ENCODE measurements at places on chromosomes 2 and 18.
A peak's percentile ranks its signal among the peaks of the same experiment; 100 is the strongest.

DNA sequence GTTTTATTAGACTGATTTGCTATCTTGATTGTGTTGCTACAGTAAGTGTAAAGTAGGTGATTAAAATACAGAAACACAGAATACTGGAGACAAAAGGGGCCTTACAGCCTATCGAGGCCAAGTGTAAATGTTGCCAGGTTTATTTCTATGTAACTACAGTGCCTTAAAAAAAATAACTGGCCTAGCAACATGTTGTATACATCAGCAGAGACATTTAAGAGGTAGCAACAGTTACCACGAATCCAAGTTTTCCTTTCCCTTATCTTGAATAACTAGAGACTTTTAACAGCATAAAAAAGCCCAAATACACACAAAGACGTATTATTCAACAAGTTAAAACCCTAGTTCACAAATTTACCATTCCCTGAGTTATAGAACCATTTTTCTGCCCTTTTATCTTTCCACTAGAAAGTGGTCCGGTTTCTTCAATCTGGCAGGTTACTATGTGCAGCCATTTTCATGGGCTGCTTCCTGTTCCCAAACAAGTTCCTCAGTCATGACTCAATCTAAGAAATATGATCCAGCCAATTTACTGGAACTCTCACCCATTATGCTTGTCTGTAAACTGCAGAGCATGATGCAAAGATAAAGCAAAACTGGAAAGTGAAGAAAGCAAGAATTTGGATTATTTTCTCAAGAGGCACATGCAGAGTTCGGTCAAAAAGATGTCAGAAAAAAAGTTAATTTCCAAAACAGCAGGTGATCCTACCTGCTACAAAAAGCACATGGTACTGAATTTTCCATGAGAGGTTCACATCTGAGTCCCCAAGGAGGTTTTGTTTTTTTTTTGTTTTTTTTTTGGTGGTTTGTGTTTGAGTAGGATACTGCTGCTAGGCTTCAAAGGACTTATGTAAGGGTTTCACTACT lies 22.2 kb downstream of the NFE2L2 start:
- peak; percentile 49 for DNase-seq

- no peak for DNase-seq
Measured at GRCh38 chr2:190802626-190803209, 77.9 kb upstream of the GLS start.

DNA sequence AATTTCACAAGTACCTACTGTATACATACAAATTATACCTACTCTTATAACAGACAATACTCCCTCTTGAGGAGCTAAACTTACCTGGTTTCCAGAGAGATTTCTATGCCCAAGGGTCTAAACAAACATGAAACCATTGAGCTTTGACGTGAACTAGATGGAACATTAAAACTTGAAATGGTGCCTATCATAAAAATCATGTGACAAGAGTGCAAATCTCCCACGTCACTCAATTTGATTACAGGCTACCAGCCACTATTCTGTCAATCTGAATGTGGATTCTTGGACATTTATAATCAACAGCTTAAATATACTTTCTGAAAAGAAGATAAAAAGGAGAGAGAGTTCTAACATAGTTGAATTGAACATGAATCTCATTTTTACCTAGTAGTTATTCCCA lies 297.1 kb upstream of the SESTD1 start:
- DNase-seq = no peak

GRCh38 chr2:43003702-43004101 lies 211.3 kb upstream of the HAAO start:
- DNase-seq = no peak

GRCh38 chr2:197838579-197838978 lies 34.2 kb downstream of the PLCL1 start:
- DNase-seq = no peak

DNA sequence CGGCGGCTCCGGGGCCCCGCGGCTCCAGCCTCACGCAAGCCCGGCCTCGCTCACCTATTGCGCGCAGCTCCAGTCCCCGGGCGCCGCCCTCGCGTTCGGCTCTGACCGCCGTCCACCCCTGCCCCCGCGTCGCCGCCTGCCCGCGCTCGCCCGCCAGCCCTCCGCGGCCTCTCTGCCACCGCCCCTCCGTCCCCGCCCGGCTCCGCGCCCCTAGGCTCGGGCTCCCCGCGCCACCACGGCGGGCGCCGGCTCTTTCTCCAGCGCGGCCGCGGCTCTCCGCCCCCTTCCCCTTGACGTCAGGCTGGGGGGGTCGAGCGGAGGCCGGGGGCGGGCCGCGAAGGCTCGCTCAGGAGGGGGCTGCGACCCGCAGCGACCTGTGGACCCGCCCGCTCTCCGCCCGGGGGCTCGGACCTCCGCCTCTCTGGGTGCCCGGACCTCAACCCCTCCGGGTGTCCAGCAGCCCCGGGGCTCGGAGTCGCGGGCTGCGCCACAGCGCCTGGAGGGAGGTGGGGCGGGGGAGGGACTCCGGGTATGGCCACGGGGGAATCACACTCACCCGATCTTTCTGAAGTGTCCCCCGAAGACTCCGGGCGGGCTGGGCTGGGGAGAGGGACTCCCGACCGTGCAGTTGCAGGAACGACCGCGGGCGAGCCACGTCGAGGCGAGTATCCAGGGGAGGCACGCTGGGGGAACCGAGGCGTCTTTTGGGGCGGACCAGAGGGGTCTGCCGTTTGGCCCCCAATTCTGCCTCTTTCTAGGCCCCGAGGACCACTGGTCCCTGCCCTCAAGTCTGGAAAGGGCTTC lies at the start of gene SEMA4C:
Gene SEMA4C (minus strand): TSS at position 259 of the 804 bp plus-strand sequence. CDS start 2,194 bp downstream, outside the sequence.
- DNase-seq = peak; percentile 50

- no peak for DNase-seq
Measured at GRCh38 chr18:59087391-59087790, 52.3 kb upstream of the SEC11C start.

- no peak for DNase-seq
Measured at GRCh38 chr2:200431996-200432705, 77.7 kb downstream of the KCTD18 start.

- DNase-seq = no peak
Measured at GRCh38 chr18:80188643-80189530, 58.4 kb downstream of the PARD6G start.

DNA sequence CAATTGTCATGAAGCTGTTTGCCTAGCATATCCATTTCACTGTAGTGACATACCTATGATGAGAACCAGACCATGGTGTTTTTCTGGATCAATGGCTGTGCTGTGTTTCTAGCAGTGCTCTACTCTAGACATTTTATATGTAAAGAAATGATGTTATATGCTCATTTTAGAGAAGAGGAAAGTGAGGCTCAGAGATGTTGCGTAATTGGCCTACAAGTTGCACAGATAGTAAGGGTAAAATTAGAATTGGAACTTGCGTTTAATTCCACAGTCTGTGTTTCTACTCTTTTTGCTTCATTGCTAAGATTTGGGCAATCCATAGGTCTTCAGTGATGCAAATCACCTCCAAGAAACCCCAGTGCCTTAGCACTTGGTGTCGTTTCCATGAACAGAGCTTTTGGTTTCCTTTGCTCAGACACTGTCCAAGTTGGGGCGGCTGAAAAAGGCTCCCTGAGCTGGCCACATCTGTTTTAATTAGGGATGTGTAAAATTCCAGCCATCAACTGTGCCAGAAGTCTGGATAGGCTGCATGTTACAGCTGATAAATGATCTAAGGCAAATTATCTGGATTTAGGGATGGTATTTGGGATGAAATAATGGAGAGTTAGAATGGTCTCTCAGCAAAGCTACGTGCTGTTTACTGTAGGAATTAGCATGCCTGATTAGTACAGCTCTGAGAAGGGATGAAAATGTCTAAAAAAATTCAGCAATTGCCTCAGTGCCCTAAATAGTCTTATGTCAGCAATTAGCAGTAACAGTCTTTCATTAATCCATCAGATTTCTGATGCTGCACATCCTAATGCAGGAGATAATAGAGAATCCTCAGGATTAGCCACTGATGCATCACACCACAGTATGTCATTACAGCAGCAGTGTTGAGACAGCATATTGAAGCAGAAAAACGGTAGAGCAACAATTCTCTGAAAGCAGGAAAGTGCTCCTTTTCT lies 65.3 kb downstream of the PTPRM start:
- no peak for DNase-seq

DNA sequence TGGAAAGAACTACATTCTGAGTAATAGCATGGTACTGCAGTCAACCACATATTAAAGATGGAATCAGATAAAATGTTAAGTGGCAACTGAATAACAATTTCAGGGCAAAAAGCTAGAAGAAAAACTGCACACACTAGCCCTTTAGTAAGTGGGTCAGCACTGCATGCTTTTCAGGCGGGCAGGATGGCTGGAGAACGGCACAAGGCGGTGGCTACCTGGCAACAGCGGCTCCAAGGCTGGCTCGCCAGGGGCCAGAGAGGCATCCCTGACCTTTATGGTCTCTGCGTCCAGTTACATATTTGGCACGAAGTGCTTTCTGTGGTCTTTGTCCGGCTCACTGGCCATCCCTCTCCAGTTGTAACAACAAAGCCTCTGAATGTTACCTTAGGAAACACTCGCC lies 226.7 kb downstream of the MYT1L start:
- no peak for DNase-seq

- DNase-seq = no peak
Measured at GRCh38 chr18:59383851-59384250, 24.8 kb upstream of the LMAN1 start.

DNA sequence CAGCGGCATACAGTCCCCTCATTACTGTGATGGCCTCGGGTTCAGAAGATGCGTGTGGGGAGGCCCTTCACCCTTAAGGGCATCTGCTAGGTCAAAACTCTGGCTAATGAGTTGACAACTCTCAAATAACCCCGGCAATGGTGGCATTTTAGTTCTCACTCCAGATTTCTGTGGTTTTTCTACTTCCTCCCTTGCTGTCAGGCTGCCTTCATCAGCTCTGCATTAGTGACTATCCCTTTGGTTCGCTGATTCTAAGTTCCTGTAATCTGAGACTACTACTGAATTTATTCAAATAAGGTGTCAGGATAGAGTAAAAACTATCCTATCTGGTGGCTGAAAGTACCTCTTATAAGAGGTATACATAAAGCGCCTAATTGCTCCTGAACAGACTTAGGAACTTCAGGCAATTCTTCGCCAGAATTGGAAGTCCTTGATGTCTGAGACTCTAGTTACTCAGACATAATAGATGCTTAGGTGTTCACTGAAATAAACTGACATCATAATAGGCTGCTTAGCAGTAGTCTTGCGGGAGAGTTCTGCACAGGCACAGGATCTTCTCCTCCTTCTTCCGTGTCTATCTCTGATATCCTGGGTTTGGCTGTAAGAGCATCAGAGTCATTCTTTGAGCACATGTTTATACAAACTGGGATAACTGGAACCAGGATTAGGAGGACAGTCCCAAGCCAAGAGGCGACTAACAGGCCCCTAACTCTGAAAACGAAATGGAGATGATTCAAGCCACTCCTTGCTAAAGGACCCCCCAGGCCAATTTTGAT lies 194.5 kb downstream of the DNER start:
- no peak for DNase-seq

- no peak for DNase-seq
Measured at GRCh38 chr2:164182116-164182627, 439.1 kb downstream of the GRB14 start.

Measured in H54 (cell line).